ENCODE measurements at places on chromosomes 5 and 9.

DNA sequence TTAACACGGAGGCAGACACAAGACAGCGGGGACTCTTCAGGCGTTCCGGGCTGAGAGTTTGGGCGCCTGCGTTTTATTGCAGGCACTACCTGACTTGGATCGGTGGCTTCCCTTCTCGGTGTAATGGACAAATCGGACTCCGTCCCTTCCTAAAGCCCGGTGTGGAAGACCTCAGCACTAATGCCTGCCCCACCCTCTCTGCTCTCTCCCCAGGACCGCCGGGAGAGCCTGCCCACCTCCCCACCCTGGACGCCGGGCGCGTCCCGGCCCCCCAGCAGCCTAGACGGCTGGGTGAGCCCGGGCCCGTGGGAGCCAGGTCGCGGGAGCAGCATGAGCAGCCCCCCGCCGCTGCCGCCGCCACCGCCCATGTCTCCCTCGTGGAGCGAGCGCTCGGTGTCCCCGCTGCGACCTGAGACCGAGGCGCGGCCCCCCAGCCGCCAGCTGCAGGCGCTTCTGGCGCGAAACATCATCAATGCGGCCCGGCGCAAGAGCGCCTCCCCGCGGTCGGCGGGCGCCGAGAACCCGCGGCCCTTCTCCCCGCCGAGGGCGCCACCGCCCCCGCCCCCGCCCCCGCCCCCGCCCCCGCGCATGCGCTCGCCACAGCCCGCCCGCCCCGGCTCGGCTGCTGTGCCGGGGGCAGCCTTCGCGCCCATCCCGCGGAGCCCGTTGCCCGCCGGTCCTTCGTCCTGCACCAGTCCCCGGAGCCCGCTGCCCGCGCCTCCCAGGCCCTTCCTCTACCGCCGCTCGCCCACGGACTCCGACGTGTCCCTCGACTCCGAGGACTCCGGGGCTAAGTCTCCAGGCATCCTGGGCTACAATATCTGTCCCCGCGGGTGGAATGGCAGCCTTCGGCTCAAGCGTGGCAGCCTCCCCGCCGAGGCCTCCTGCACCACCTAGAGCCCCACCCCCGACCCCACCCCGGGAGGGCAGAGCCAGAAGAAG, 4.6 kb upstream of the MYOZ3 start:
- no peak for DNase-seq

DNA sequence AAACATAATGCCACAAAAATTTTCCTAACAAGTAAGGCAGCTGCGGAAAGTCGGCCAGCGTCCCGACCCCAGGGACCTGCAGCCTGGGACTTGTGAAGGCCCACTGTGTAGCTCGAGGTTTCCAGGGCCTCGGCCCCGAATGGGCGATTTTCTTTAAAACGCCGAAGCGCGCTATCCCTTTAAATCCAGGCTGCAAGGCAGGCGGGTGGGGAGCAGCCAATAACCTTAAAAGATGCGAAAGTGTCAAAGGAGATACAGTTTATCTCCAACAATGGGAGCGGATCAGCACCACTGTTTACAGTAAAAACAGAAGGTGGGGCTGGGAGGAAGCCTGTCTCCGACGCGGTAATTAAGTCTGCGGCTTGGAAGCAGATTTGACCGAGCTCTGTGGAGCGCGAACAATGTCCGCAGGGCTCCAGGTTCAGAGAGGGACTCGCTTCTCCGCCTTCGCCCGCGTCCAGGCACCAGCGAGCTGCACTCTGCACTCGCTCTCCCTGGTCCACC, 1.7 kb upstream of the ZSWIM6 start:
- no peak for DNase-seq

DNA sequence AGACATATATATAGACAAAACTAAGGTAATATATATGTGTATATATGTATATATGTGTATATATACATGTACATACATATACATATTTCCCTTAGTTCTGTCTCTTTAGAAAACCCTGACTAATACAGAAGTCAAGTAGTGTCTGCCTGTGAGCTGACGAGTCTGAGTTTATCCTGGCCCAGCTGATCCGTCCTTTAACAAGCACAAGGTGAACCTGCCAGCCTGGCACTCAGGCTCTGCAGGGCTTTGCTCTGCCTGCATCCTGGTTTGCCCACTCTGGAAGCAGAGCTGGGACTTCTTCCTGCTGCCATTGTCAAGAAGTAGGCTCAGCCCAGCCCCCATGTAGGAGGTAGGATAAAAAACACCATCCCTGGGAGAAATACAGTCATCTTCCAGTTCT, 388.0 kb downstream of the ICE1 start:
- DNase-seq: no peak

DNA sequence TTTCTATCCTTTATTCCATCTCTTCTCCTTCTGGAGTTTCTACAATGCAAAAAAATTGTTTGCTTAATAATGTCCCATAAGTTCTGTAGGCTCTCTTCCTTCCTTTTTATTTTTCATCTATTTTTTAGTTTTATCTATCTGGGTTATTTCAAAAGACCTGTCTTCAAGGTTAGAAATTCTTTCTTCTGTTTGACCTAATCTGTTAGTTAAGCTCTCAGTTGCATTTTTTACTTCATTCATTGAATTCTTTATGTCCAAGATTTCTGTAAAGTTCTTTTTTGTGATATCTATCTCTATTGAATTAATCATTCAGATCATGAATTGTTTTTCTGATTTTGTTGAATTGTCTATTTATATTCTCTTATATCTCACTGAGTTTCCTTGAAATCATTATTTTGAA, 145.9 kb upstream of the TLE4 start:
- no peak for DNase-seq

DNA sequence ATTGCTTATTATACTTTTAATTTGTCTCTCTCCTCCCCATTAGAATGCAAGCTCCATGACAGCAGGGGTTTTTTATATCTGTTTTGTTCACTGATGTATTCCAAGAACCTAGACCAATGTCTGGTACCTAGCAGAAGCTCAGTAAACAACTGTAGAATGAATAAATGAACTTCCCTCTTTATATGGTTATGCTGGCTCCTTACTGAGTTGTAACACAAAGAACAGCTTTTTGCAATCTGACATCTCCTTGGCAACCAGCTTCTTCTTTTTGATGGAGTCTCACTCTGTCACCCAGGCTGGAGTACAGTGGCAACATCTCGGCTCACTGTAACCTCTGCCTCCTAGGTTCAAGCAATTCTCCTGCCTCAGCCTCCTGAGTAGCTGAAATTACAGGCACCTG, 13.6 kb downstream of the TRMO start:
- DNase-seq: no peak

- no peak for DNase-seq
Measured at GRCh38 chr9:32508728-32509127, 17.3 kb downstream of the RIGI start.

DNA sequence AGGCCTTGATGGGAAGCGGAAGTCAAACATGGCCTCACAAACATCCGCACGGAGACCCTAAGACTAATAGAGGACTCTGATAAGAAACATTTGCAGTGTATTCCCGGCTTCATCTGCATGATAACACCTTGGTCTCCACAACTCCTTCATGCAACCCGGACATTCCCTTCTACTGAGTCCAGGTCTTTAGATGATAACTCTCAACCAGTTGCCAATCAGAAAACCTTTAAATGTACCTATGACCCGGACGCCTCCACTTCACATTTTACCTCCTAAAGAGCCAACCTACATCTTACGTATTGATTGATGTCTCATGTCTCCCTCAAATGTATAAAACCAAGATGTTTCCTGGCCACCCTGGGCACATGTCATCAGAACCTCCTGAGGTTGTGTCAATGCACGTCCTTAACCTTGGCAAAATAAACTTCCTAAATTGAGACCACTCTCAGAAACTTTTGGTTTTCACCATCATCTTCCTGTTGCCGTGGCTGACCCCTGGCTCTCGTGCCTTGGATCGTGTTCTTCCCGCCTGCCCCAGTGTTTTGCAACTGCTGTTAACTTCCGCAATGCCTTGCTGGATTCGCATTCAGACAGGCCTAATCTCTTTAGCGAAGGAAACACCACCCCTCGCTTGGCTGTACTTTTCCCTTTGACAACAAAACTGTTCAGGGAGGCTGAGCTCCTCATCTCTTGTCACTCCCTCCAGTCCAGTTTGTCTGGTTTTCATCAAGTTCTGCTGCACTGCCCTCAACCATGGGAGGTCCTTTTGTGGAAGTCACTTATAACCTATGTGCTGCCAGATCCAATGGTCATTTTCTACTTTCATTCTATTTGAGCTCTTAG, 1.1 kb upstream of the DAP start:
- no peak for DNase-seq

DNA sequence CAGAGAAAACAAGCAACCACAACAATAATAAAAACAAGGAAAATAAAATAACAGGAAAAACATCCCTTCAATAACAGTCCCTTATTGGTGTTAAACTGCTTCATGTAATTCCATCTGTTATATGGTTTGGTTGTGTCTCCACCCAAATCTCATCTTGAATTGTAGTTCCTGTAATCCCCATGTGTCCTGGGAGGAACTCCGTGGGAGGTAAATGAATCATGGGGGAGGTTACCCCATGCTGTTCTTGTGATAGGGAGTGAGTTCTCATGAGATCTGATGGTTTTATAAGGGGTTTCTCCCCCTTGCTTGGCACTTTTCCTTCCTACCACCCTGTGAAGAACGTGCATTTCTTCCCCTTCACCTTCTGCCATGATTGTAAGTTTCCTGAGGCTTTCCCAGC, 369.8 kb downstream of the TMEM232 start:
- peak; percentile 44 for DNase-seq

GRCh38 chr5:34464829-34465228, 191.3 kb upstream of the RAI14 start:
- DNase-seq: no peak

DNA sequence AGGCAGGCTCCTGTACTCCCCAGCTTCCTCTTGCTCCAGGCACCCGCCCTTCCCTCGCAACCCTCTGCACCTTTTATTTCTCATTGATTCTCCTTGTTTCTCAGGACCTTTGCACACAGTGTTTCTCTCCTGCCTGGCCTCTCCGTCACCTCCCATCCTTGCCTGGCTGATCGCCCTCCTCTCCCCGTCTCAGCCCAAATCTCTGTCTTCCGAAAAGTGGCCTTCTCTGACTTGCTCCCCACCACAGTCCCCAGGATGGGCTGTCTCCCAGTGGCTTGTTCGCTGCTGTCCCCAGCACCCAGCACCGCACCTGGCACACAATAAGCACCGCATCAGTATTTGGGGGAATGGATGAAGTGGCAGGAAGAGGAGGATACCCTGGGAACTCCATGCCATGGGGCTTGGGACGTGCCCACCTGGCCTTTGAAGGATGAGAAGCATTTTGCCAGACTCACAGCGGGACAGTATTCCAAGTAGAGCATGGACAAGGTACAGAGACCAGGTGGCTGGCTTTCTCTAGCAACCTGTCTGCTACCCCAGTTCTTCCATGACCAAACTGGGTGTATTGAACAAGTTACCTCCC, 62.5 kb downstream of the LMX1B start:
- no peak for DNase-seq

DNA sequence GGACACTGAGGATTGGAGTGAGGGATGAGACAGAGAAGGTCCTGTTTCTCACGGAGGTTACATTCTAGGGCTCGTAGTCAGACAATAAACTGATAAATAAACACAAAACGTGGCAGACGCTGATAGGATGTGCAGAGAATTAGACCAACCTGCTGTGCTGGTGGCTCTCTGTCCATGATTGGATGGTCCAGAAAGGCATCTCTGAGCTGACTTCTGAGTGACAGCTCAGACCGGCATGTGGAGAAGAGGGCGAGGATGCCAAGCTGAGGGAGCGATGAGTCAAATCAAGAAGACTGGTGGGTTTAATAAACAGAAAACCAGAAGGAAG, 132.3 kb upstream of the TAF11L2 start:
- peak; percentile 74 for DNase-seq

DNA sequence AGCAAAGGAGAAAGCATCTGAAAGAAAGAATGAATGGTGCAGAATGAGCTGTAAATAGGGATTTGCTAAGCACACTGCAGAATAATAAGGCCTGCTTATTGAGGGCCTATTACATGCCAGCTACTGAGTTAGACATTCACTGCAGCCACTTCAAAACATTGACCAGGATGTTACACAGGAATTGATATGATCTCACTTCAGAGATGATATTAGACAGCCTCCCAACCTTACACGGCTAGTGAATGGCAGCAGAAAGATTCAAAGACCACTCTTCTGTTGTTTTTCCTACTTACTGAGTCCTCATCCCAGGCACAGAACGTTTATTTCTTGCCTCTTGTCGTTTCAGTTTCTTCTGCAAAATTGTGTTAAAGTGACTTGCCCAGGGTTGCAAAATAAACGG, 1209.9 kb upstream of the WWC1 start:
- DNase-seq: no peak

GRCh38 chr9:116223926-116224325, 70.3 kb downstream of the PAPPA start:
- DNase-seq: no peak

GRCh38 chr9:1331546-1332038, 281.4 kb downstream of the DMRT2 start:
- no peak for DNase-seq

DNA sequence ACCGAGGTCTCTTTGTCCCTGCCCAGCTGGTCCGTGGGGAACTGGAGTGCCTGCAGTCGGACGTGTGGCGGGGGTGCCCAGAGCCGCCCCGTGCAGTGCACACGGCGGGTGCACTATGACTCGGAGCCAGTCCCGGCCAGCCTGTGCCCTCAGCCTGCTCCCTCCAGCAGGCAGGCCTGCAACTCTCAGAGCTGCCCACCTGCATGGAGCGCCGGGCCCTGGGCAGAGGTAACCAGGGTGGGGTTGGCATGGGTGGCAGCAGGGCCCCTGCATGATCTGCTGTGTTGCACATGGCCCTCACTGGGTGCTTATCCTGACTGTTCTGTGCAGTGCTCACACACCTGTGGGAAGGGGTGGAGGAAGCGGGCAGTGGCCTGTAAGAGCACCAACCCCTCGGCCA, 119.2 kb upstream of the ICE1 start:
- no peak for DNase-seq

DNA sequence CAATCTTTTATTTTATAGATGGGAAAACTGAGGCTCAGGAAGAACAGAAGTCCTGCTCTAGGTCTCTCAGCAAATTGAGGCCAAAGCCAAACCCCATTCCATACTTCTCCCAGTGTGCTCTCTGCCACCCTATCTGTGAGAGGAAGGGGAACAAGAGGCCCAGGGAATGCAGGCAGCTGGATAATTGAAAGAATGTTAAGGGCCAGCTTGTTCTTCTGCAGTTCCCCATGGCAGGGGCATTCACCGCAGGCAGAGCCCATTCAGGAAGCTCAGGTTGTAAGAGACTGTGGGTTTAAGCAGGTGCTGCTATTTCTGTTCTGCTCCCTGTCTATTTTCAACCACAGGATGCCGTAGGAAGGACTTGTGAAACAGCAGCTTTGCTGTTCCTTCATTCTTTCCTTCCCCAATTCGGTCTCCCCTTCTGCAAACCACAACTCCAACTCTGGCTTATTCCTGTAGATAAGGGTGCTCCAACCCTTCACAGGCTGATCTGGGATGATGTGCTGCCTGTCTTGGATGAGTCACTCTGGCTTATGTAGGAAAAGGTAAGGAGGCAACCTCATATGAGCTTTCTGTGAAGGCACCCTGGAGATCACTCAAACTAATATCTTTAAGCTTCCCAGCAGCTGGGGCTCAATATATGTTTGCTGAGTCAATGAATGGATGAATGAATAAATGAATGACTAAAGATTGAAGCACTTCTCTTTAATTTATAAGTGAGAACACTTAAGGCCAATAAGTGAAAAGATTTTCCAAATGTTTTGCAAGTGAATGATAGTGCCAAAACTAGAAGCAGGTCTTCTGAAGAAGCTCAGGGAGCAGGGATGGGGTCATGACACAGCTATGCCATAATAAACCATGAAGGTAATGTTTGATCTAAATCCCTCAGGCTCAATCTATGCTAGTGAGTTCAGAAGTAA, 377.6 kb downstream of the BRINP1 start:
- DNase-seq: no peak

- no peak for DNase-seq
Measured at GRCh38 chr5:1552521-1553255, 28.9 kb upstream of the LPCAT1 start.

Measured in brain microvascular endothelial cell (primary cell).